Stimulated activated CD8-positive, alpha-beta memory T cell treated with anti-CD3 and anti-CD28 coated beads, Interleukin-4, amount 100 ng/mL, for 4 hours (primary cell): ENCODE measurements at places on chromosomes 1 and 21.

DNA sequence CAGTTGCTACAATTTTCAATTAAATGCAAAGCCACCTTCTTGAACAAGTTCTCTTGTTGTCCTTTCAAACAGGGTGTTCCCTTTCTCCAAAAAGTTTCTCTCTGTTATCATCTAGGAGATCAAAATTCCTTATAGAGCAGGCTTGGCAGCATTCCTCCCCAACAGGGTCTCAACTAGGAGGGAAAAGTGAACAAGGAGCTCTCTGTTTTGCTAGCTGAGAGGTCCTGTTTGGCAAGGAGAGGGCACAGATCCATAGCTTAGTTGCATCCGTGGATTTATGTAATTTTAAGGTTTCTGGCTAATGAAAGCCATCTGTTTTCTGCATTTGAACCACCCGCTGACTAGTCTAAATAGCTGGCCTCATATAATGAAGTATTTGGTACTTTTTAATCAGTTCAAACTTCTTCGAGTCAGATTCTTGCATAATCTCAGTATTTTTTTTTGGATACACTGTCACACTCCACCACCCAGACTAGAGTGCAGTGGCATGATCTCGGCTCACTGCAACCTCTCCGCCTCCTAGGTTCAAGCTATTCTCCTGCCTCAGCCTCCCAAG is 54.0 kb downstream of the APP start:
- DNase-seq, result no peak

- DNase-seq, result no peak
These were observed 18.6 kb downstream of the EBNA1BP2 start for GRCh38 chr1:43153443-43153842.

DNA sequence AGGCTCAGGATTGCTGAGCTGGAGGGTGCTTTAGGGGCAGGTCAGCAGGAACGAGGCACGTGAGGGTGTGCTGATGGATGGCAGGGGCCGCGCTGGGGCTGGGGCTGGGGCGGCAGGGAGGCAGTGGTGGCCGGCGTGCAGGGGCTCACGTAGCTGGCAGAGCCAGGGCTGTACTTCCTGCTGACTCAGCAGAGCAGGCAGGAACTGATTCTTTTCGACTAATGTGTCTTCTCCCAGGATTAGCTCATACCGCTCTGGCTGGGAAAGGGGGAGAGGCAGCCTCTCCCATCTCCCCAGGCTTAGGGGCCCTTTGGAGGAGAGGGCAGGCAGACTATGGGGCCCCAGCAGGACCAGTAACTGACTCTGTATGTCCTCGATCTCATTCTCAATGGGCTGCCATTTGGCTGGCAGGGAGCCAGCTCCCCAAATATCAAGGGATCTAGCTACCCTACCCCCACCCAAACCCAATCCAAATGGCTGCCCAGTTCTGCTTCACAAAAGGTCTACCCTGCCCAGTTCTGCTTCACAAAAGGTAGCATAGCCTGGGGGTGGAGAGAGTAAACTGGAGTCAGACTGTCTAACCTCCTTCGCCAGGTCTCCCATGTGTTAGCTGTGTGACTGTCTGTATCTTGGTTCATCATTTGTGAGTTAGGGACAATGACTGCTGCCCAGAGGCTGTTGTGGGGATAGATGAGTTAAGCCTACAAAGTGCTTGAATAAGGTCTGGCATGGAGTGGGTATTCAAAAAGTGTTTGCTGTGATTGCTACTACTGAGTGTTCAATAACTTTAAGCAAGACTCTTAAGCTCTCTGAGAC is 100.1 kb upstream of the SLC2A1 start:
- no peak for DNase-seq

GRCh38 chr1:42592811-42593210 is 65.4 kb upstream of the PPIH start:
- no peak for DNase-seq

- no peak for DNase-seq
These were observed 97.6 kb downstream of the VAV3 start for GRCh38 chr1:107867422-107867821.

- no peak for DNase-seq
These were observed 875.8 kb downstream of the USP25 start for GRCh38 chr21:16605597-16605996.

DNA sequence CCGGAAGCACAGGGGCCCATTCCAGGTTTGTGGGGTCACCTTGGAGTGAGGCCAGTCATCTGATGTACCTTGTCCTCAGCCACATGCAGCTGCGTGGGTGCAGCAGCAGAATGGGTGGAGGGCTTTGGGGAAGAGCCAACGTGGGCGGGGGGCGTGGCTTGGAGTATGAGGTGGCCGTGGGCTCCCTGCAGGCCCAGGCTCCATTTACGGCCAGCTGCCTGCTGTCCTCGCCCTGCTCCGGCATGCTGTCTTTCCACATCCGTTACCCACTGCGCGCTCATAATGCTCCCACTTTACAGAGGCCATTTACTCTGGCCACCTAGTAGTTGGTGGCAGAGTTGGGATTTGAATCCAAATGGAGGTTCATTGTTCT is 27.8 kb upstream of the TINAGL1 start:
- no peak for DNase-seq

DNA sequence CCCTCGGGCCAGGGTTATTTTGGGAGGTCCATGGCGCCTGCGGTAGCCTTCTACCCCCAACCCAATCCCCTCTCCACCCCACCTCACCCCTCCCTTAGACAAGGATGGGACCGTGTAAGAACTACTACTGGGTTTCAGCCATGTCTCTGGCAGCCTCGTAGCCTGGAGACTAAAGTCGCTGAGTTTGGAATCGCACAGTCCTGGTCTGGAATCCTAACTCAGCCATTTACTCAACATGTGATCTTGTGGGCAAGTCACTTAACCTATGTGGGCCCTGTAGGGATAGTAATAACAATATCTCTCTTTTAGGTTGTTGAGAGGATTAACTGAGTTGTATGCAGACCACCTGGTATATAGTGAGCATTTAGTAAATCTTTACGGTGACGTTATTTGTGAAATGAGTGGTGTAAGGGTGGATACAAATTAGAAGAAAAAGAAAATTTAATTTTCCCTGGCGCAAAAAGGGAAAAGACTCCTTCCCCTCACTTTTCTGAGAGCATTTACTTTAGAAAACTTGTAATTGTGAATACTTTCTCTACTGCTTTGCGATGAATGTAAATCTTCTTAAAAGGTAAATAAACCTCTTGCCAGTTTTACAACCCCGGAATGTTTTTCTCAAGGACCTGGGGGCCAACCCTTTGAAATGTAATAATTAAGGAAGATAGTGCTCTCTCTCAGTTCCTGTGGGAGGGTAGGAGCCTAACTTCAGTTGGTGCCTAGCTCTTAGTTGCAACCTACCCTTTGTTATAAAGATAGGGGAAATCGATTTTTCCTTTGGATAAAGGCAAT is 615 bp upstream of the MRPS15 start:
- no peak for DNase-seq

DNA sequence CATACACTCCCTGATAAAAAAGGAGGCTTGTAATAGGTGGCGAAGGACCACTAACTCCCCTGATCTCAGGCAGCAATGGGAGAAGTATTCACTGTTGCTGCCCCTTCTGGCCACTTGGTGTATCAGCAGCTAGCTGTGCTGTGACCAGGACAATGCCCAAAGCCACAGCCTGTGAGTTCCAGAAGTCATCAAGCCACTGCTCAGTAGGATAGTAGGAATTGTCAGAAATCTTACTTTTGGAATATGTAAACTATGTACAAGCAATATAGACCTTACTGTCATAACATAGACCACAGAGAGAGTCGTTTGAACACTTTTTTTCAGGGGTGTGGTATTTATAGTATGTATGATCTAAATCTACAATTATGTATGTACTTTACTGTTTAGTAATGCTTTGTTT is 248.3 kb upstream of the CAMK1G start:
- DNase-seq, result no peak

DNA sequence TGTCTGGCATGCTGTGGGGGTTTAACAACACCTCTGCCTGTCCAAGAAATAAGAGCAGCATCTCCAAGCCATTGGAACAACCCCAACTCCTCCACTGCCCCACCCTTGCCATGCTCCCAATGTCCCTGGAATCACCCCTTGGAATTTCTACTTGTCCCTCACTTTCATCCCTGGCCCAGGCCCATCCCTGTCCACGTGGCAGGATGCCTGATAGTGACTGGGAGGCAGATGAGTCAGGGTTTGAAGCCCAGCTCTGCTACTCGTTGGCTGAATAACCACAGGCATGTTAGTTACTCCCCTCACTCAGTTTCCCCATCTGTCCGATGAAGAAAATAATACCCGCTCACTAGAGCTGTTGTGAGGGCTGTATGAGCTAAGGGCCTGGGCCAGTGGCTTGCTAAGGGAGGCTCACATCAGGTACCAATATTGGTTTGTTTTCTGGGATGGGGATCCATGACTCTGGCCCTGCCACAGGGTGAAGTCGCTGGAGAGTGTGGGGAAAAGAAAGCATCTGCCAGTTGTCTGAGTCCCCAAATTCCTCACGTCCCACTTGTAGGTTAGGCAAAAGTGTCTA is 99.4 kb upstream of the TLR5 start:
- DNase-seq, result no peak

DNA sequence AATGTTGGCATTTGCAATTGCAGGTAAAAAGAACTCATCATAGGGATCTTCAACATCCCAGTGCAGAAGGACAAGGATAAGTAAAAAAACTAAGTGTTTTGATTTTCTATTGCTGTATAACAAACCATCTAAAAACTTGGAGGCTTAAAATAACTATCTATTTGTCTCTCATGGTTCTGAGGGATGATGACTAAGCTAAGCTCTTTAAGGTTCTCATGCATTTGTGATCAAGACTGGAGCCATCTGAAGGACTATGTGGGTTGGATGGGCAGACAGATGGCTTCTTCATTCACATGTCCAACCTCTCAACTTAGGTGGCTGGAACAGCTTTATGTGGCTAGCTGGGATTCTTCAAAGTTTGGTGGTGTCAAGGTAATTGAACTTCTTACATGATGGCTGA is 51.5 kb downstream of the RPL5 start:
- no peak for DNase-seq

DNA sequence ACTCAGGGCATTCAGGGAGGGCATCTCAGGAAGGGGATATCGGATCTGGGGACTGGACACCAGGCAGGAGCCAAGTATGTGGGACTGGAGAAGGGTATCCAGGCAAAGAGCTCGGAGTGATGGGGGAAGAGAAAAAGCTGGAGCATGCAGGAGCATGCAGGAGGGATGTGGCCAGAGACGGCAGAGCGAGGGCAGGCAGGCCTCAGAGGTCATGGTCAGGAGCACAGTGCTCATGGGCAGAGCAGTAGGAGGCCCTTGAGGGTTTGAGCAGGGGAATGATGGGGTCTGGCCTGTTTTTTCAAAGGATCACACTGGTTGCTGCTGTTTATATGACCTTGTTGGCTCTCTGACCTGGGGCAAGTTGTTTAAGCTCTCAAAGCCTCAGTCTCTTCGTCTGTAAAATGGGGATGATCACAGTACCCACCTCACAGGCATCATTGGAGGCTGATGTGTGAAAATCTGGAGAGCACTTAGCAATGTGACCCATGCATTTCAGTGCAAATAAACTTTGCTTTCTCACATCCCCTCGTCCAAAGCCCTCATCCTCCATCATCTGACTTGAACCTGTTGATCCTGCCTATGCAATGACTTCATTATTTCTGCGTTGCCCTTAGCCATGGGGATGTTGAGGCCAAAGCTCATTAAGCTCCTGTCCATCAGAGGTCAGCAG is 273.1 kb downstream of the MATN1 start:
- DNase-seq, result no peak

DNA sequence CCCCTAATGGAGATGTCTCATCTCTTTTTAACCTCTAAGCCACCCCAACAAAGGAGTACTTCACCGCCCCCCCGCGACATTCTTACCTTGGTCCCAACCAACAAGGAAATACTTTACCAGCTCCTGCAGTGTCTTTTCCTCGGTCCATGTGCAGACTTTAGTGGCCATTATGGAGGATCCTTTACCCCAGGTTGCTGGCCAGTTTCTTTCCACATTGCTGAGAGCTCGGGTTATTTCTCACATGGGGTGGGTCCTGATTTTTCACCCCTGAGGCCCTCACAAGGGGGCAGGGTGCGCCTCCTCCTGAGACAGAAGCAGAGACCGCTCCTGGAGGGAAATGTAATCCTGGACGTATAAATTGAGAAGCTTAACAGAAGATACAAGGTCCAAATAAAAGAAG is 3.0 kb upstream of the AADACL3 start:
- no peak for DNase-seq

GRCh38 chr1:202002507-202002906 is 7.9 kb upstream of the ELF3 start:
- no peak for DNase-seq

DNA sequence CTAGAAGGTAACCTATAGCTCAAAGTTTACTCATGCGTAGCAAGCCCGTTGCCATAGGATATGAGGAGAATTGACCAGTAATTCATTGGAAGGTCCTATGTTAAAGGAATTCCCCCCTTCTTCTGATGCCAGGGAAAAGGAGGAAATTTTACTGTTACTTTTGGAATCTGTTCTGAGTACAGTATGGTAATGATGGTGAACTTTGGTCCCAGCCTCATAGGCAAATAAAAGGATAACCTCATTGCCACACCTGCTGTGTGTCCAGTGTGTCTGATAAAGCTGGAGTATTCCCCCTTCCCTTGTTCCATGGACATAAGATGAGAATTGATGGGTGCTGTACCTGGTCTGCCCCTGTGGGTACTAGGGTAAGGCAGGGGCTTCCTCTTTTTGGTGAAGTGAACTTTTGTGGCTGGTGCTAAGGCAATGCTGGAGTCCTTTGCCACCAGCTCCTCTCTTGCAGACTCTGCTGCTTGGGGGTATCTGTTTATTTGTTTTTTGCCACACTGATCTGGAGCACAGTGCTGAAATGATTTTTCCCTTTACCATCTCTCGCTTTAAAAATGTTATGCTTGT is 22.2 kb downstream of the MPZ start:
- no peak for DNase-seq

- no peak for DNase-seq
These were observed 72.4 kb upstream of the IFNAR2 start for GRCh38 chr21:33157303-33157702.

- DNase-seq, result no peak
These were observed 88.6 kb downstream of the SELENOF start for GRCh38 chr1:86825319-86825718.

DNA sequence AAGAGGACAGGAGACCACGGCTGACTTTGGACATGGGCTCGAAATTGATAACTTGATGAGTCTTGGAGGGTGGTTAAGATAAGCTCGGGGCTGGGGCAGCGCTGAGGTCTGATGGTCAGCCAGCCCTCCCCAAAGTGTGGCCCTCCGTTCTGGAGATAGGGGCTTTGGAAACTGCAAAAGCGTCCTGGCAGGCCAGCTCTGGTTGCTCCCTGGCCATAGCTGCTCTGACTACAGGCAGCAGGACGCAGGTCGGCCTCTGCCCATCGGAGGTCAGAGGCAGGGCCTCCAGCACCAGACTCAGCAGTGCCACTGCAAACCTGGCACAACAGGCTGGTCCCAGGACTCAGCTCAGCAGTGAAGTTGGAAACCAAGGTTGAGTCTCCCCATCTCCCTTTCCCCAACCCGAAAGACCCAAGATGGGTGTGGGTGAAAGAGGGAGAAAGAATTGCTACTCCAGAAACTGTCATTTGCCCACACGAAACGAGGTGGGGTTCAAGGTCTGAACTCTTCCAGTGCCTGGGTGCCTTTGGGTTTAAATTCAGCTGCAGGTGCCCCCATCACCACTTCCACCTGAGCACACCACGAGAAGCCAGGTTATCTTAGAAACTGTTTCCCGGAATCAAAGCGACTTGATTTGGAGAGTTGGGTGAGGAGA is 4.8 kb downstream of the SIM2 start:
- DNase-seq, result no peak
